ENCODE measurements at places on chromosomes 4 and X. TPM values are rescaled to one million over a fixed set of nuclear protein-coding genes. Genes with fewer than 3 reads are reported as not detected.

- H3K27ac ChIP-seq, result no peak overlapping the region
- H3K27me3 ChIP-seq, result no peaks in the 10 kb centered on the region
- H3K4me1 ChIP-seq, result no peaks in the 10 kb centered on the region
- H3K4me3 ChIP-seq, result no peak overlapping the region
- DNase-seq, result no peak
- H3K36me3 ChIP-seq, result no peaks in the 10 kb centered on the region
These were observed 43.3 kb downstream of the SPCS3 start for GRCh38 chr4:176363072-176363471.

GRCh38 chr4:112318239-112319142 is 21.3 kb downstream of the ALPK1 start:
- H3K4me1 ChIP-seq, result no peaks in the 10 kb centered on the region
- H3K27ac ChIP-seq, result no peak overlapping the region
- no peak for DNase-seq
- H3K36me3 ChIP-seq, result no peaks in the 10 kb centered on the region

GRCh38 chr4:101972791-101973190 is 182.3 kb downstream of the BANK1 start:
- H3K36me3 ChIP-seq, result no peaks in the 10 kb centered on the region
- no peak overlapping the region for H3K4me3 ChIP-seq
- no peaks in the 10 kb centered on the region for H3K27me3 ChIP-seq

- H3K27ac ChIP-seq, result no peak overlapping the region
- no peaks in the 10 kb centered on the region for H3K36me3 ChIP-seq
- no peaks in the 10 kb centered on the region for H3K4me1 ChIP-seq
- DNase-seq, result no peak
These were observed 109.9 kb upstream of the NAP1L5 start for GRCh38 chr4:88807499-88807898.

DNA sequence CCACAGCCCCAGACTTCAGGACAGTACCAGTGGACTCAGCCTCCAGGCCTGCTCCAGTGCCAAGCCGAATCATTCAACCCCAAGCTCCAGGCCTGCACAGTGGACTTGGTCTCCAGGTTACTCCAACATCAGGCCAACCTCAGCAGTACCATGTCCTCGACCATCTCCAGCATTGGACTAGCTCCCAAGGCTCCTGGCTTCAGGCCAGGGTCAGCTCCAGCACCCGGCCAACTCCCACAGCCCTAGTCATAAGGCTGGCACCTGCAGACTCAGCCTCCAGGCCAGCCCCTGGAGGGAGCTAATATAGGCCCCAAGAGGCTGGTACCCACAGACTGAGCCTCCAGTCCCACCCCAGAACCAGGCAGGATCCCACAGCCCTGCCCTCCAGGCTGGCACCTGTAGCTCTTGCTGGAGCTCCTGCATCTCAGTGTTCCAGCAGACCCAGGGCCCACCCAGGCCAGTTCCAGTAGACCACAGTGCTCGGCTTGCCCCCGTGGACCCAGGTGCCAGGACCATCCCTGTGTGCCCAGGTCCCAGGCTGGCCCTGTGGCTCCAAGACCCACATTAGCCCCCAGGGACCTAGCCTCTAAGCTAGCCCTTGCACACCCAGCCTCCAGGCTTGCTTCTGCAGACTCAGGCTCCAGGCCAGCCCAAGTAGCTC is 25.6 kb downstream of the ZMAT1 start:
- H3K27ac ChIP-seq, result no peak overlapping the region
- peaks cover 14% of the 10 kb centered on the region for H3K36me3 ChIP-seq
- H3K4me1 ChIP-seq, result no peaks in the 10 kb centered on the region
- DNase-seq, result no peak
- H3K27me3 ChIP-seq, result no peaks in the 10 kb centered on the region
- H3K4me3 ChIP-seq, result no peak overlapping the region

GRCh38 chr4:103754844-103755243 is 35.1 kb upstream of the TACR3 start:
- no peak overlapping the region for H3K4me3 ChIP-seq
- no peak overlapping the region for H3K27ac ChIP-seq
- DNase-seq, result no peak

DNA sequence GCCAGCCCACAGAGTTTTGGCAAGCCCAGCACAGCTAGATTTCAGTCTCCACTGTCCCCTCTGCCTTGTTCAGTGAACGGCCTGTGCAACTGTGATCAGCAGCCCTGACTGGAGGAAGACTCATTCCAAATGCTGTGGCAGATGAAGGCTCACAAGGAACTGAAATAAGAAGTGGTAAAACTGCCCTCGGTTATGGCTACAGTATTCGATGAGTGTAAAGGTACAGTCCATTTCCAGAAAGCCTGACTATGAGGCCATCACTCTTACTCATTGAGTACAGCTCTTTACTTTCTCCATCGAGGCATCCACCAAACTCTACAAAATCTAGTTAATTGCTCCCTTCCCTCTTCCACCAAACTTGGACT is 69.1 kb downstream of the RHOH start:
- H3K4me3 ChIP-seq, result no peak overlapping the region
- H3K27me3 ChIP-seq, result no peaks in the 10 kb centered on the region
- DNase-seq, result no peak

Gene TMSB15B
- total RNA-seq, result 2.2 TPM

Gene RELL1
- total RNA-seq, result 74.1 TPM

Gene CFAP299
- 0.87 TPM for total RNA-seq

Gene NAP1L5
- 10.2 TPM for total RNA-seq

Measured in tibial nerve (tissue), 4 donors.